ENCODE measurements at places on chromosomes 12 and 14.

- DNase-seq: no peak
Measured at GRCh38 chr12:15146585-15146984, 74.6 kb downstream of the RERG start.

DNA sequence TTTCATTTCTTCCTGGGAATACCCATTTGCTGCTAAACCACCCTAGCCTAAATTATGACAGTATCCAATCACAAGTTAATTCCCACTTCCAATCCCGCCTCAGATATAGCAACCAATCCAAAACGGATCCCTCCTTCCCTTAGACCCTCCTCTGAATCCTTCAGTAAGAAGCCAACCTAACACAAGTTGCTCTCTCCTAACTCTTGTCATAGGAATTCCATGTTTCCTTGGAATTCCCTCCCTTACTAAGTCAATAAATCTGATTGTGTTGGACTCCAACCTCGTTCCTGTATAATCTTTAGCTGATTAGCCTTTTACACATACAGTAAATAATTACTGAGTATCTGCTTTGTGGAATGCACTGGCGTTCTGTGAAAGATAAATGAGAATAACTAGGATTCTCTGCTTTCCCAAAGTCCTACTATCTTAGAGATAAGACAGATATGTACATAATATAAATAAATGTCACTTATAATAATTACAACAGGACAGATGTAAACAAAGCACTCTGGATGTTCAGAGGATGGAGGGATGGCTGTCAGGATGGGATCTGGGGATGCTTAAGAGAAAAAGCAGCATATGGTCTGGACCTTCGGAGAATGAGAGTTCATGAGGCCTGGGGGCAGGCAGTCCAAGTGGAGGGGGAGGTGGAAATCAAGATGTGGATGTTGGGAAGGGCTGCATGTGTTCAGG lies 185.8 kb upstream of the SOX5 start:
- no peak for DNase-seq

GRCh38 chr14:103111232-103111868 lies 11.9 kb upstream of the TNFAIP2 start:
- no peak for DNase-seq

- no peak for DNase-seq
Measured at GRCh38 chr14:42437809-42438208, 831.1 kb downstream of the LRFN5 start.

DNA sequence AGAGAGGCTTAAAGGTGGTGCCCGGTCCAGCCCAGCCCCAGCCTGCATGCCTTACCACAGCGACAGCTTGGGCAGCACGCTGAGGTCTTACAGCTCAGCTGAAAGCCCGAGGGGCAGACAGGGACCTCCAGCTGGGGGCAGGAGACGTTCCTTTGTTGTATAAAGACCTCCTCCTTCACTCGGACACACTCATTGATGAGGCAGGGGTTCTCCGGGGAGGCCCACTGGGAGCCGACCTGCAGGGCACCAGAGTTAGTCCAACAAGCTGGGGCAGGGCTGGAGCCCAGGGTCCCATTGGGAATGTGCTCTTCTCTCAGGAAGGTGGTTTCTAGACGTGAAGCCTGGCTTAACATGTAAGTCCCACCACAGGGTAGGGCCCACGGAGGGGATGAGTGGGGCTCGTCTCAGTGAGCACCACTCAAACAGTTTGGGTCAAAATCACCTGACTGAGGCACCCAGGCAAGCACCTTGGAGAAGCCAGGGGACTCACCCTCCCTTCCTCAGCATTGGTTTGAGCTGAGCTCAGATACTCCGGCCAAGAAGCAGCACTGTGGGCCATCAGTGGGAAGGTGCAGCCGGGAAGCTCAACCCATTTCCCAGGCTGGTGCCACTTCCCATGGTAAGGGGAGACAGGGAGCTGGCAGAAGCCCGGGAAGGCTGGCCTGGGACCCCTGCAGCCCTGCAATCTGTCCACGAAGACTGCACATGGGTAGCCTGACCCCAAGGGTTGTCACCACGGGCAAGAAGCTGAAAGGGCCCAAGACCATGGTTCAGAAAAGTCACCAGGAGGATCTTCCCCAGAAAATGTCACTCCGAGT lies 24.3 kb upstream of the ANO2 start:
- DNase-seq: no peak

GRCh38 chr14:105711841-105712460 lies 185.6 kb downstream of the TMEM121 start:
- no peak for DNase-seq

- DNase-seq: peak; percentile 18
Measured at GRCh38 chr12:51863933-51864832, 15.7 kb upstream of the FIGNL2 start.

GRCh38 chr14:59407246-59408010 lies 57.8 kb downstream of the GPR135 start:
- peak; percentile 93 for DNase-seq

DNA sequence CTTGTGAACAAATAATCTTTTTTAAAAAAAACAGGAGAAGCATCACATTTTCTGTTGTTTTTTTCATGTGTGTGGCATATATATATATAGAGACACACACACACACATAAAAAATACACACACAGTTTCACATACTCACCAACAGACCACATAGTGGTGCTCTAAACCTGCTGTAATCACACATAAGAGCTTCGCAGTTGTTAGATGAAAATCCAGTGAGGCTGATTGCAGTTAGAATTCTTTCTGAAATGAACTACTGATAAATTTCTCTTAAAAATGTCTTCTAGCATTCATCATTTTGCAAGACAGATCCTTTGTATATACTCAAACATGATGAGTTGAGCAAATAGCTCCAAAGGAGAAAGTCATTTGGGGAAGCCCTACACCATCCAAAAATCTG lies 434.3 kb upstream of the STXBP6 start:
- no peak for DNase-seq

GRCh38 chr12:1050059-1050707 lies 59.2 kb downstream of the ERC1 start:
- no peak for DNase-seq

DNA sequence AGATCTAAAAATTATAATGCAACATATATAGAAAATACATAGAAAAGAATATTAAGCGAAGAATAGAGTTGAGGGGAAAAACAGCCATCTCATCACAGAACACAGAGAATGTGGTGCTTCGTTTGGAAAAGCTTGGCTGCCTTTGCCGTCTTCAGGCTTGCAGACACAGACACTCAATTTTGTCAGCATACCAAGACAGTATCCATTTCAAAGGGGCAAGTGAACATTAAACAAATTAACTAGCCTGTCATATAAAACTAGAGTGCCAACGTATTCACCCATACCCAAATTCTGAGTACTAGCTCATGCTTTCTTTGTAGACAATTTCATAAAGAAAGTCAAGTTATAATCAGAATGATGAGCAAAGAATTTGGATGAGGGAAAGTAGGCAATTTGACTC lies 40.5 kb downstream of the DMAC2L start:
- no peak for DNase-seq

GRCh38 chr12:44812062-44812461 lies 64.1 kb downstream of the NELL2 start:
- DNase-seq: no peak

DNA sequence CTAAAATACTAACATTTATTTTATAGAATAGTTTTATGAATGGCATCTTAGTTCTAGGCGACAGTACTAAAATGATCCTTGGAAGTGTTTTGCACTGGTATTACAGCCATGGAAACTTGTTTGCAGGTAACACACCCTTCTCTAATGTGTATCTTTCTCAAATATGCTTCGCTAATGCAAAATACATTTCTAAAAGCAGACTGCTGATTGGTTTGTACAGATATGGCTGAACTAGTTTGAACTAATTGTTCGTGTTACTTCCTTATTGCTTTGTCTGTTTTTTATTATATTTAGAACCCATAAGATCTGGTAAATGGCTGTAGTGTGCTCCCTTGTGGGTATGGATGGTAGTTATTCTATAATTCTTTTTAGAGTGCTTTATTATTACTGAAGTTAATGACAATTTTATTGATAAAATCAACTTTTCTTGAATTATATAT lies 53.0 kb downstream of the ATF7IP start:
- DNase-seq: peak; percentile 51

DNA sequence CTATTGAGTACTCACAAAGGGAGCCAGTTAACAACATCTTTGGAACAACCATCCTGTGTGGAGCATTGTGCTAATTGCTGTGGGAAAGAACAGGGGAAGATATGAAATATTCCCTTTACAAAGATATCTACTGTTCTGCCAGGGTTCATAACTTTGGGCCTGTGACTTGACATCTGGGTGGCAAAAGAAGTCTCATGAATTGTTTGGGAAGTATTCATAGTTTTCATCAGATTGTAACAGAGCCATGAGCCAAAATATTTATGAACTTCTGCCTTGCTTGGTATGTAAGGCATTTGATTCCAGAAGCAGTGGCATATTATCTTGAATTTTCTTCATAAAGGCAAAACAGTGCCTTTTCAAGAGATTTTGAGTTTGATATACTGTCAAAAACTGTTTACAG lies 816.2 kb downstream of the DIO2 start:
- no peak for DNase-seq

DNA sequence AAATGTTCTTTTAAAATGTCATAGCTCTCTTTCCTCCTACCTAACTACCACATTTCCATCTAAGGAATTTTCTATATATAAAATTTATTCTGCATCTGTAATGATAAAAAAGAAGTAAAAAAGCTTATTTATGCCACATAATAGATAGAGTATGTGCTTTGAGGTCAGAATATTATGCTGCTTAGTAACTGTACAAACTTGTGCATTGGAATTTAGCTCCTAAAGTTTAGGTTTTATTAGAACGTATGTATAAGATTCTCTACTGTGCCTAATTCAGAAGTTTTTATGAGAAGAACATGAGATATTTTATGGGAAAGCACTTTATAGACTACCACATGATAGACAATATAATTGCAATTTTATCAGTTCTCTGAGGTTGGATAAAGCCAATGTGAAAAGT lies 384.6 kb downstream of the SLC16A7 start:
- no peak for DNase-seq

DNA sequence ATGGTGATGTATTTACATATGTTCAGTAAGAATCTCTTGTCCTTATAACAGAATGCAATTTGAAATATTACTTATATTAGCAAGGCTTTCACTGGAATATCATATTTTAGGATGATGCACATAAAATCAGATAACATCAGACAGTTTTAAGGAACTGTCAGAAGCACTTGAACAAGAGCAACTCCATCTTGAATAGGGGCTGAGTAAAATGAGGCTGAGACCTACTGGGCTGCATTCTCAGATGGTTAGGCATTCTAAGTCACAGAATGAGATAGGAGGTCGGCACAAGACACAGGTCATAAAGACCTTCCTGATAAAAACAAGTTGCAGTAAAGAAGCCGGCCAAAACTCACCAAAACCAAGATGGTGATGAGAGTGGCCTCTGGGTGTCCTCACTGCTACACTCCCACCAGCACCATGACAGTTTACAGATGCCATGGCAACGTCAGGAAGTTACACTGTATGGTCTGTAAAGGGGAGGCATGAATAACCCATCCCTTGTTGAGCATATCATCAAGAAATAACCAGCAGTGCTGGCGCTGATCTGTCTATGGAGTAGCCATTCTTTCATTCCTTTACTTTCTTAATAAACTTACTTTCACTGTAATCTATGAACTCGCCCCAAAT lies 27.6 kb upstream of the ETV6 start:
- DNase-seq: no peak

GRCh38 chr14:69625299-69626131 lies 14.1 kb downstream of the SUSD6 start:
- peak; percentile 28 for DNase-seq

- peak; percentile 77 for DNase-seq
Measured at GRCh38 chr14:59483363-59483762, 845 bp downstream of the L3HYPDH start.

- DNase-seq: peak; percentile 16
Measured at GRCh38 chr12:39935275-39935674, 170.6 kb downstream of the SLC2A13 start.

- no peak for DNase-seq
Measured at GRCh38 chr14:61190341-61190740, 90.8 kb downstream of the TMEM30B start.

DNA sequence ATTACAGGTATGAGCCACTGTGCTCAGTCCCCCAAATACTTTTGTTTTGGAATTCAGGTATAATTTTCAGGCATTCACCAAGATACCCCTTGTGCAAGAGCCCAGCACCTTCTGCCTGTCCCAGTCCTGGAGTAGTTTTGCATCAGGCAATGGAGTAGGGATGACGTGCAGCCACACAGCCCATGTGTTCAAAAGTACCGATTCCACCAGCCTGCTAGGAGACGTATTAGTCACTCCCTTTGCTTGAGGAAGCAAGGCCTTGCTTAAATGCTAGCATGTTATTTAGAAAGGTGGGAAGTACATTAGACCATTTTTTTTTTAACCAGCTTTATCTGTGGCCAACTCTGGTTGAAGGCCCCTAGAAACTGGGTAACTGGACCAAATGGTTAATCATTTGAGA lies 15.0 kb upstream of the GALNT16 start:
- no peak for DNase-seq

GRCh38 chr14:79404874-79405511 lies 806.3 kb downstream of the DIO2 start:
- peak; percentile 23 for DNase-seq

- no peak for DNase-seq
Measured at GRCh38 chr12:127781336-127781735, 485.6 kb upstream of the TMEM132C start.

DNA sequence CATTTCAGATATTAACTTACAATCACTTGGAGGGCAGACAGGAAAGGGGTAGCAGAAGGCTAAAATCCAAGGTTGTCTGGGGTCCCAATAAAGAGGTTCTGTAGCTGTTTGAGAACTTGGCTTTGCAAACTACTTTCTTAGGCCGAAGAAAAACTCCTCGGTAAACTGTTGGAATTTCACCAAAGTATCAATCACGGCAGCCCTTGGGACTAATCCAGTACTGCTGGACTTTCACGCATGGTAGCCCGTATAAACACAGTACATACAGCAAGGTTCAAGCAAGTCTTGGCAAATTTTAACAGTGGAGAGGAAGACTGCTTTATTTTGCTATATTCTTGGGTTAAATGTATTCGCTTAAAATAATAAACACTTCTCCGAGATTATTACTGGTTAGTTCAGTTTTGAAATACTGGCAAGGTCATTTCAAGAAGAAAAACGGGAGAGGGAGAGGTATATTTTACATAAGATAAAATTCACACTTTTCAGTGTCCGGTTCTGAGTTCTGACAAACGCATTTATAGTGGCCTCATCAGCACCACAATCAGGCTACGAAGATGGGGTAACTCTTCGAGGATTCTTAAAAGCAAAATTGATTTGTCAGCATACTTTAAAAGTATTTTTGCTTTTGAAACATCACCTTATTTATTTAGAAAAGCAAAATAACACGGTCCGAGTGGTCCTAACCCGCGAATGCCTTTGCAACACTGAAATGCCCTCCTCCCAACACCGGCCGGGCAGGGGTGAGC lies 1.3 kb downstream of the SETD3 start:
- DNase-seq: peak; percentile 17

All from astrocyte of the spinal cord (primary cell).